ENCODE measurements at places on chromosomes 12 and 14. TPM values are rescaled to one million over a fixed set of nuclear protein-coding genes. Genes with fewer than 3 reads are reported as not detected.

- DNase-seq, result no peak
Measured at GRCh38 chr12:123607756-123608155, 5.9 kb downstream of the DDX55 start.

- DNase-seq, result no peak
Measured at GRCh38 chr12:87094356-87094755, 838.2 kb upstream of the MGAT4C start.

DNA sequence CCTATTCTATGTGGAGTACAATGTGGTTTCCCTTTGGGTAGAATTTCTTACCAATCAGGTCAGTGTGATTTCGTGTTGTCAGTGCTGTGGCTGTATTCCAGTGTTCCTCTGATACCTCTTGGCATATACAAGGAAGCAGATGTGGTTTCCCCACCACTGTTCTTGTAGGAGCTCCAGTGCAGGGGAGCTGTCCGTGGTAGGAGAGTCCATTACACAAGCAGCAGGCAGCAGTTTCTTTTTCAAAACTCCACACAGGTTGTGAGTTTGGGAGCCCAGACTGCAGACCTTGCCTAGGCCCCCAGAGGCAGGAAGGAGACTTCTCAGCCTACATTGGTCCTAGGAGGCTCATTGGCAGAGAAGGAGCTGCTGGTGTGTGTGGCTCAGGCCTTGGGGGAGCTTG is 452.8 kb downstream of the AACS start:
- peak; percentile 56 for DNase-seq

- DNase-seq, result peak; percentile 57
Measured at GRCh38 chr12:13947276-13947946, 34.0 kb downstream of the GRIN2B start.

- DNase-seq, result no peak
Measured at GRCh38 chr12:8493084-8493483, 20.2 kb upstream of the CLEC4D start.

DNA sequence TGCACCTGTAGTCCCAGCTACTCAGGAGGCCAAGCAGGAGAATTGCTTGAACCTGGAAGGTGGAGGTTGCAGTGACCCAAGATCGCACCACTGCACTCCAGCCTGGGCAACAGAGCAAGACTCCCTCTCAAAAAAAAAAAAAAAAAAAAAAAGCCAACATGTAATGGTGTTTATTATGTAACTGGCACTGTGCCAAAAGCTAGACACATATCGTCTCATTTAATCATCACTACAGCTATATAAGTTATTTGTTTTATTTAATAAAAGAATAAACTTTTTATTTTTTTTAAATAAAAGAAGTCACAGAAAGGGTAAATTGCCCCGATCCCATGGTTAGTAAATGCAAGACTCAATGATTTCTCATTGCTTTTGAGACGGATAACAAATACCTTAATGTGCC is 76.9 kb downstream of the PTCSC3 start:
- no peak for DNase-seq

GRCh38 chr14:87349921-87350320 is 643.1 kb downstream of the GALC start:
- no peak for DNase-seq

- DNase-seq, result peak; percentile 30
Measured at GRCh38 chr12:53677800-53678148, 1.9 kb upstream of the ATP5MC2 start.

- no peak for DNase-seq
Measured at GRCh38 chr14:61527325-61528100, 167.8 kb upstream of the HIF1A start.

GRCh38 chr14:64860039-64860438 is 19.7 kb downstream of the SPTB start:
- no peak for DNase-seq

DNA sequence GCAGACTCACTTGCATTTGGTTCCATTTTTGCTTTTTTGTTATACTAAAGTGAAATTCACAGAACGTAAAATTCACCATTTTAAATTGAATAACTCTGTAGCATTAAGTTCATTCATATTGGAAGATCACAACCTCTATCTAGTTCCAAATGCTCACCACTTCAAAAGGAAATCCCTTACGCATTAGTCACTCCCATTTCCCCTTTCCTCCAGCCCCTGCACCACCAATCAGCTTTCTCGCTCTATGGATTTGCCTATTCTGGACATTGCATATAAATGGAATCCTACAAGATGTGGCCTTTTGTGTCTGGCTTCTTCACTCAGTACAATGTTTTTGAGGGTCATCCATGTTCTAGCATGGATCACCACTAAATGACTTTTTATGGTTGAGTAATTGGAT is 294.5 kb downstream of the KSR2 start:
- DNase-seq, result no peak

DNA sequence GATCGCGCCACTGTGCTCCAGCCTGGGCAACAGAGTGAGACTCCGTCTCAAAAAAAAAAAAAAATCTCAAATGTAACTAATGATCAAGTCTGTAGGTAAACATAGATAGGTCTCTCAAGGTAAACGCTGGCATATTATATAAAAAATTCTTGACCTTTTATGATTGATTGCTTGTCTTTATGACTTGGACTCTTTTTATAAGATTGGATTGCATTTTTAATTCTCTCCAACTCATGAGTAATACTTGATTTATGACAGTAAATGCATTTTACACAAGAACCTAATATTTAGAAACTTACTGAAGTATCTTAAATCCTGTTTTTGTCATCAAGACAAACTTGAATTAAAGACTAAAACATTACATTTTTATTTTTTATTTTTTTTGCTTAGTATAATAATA is 16.1 kb downstream of the ARF6 start:
- DNase-seq, result no peak

- no peak for DNase-seq
Measured at GRCh38 chr12:52628841-52629240, 10.5 kb upstream of the KRT73 start.

- no peak for DNase-seq
Measured at GRCh38 chr14:64811676-64812075, 68.0 kb downstream of the SPTB start.

DNA sequence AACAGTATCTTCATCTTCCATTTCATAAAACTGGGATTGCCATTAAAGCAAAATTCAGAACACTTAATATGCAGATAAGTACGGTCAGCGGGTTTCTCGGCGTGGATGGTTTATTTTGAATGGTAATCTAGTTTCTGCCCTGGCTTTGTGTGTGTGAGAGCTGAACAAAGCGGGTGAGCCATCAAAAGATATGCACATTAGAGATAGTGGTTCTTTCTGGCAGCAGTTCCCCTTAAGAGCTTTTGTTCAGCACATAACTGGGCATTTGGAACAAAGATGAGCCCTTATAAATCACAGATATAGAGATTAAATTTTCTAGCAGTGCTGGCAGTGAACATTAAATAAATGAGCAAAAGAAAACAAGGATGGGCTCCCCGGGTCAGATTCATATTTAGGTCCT is 207.5 kb downstream of the CALM1 start:
- no peak for DNase-seq

DNA sequence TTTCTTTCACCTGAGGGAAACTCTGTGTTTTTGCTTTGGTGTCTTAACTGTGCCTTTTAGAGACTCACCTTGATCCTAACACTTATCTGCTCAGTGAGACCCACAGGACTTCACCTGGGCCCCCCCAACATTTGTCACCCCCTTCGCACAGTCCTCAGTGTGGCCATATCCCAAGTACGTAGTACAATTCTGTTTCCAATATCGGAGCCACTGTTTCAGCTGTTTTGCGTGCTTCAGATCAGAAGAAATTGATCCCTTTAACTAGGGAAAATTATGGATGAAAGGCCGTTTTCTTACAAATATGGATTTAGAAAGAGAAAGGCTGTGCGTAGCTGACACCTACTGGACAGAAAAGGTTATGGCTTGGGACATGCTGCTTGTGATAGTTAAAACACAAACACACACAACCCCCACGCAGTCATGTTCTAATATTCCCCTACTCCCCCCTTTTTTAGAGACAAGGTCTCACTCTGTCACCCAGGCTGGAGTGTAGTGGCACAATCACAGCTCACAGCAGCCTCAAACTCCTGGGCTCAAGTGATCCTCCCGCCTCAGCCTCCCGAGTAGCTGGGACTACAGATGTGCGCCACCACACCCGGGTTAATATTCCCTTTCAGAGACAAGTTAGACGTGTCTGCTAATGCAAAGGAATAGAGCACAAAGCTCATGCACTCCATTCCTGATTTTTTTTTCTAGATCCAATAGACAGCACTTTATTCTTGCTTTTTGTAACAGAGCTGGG is 3.6 kb upstream of the SLC7A8 start:
- DNase-seq, result peak; percentile 57

STAC3 gene
- 9.2 TPM for polyA plus RNA-seq

LMO3 gene
- 2.1 TPM for polyA plus RNA-seq

STXBP6 gene
- 9.8 TPM for polyA plus RNA-seq

MLXIP gene
- polyA plus RNA-seq, result 43.0 TPM

Data from left kidney (tissue), 8 donors.